ENCODE measurements at places on chromosomes 2 and 18.

DNA sequence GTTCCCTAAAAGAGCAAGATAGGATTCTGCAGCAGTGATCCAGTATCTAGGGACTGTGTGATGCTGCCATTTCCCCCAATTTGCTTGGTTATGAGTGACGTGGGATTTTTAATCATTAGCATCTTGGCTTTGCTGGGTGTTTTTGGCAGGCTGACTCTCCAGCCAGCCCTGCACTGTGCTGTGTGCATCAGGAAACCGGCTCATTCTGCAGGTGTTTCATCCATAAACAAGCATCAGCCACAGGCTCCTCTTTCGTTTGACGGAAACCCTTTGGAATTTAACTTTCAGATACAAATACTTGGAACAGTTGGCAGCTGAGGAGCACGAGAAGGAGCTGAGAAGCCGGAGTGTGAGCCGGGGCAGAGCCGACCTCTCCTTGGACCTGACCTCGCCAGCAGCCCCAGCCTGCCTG lies 135.9 kb downstream of the TPGS2 start:
- DNase-seq: no peak

GRCh38 chr18:73352546-73352945 lies 484.8 kb upstream of the NETO1 start:
- DNase-seq: no peak

- DNase-seq: no peak
These were observed 94.1 kb downstream of the AAK1 start for GRCh38 chr2:69549421-69549820.

DNA sequence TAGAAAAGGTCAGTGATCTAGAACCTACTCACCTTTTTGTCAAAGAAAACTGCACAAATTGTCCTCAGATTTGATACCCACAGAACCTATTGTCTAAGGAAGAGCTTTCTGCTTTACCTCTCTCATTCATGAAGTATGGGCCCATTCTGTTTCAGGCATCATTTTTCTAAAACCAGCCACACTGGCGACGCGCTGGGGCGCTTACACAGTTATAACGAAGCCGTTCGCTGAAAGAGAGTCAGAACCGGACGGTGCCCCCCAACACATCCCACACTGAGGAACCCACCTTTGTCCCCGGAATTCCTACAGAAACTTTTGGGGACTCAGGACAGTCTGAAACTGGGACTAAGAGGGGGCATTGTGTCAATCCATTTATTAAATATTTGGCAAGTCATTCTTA lies 206.3 kb upstream of the HAAO start:
- no peak for DNase-seq

DNA sequence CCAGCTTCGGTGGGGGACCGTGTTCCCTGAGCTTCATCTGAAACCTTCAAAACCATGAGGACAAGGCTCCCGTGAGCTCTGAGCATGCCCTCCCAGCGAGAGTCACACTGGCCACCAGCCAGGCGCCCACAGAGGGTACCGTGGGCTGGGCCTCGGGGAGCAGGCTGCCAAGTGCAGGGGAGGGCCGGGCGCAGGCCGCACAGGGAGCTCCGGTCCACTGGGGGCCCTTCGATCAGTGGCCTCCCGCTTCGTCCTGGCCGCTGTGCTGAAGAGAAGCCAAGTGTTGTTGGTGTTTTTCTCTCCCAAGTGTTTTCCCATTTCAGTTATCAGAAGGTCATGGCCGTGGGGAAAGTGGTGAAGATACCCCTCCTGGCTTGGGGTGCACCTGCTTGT lies 144.4 kb downstream of the PTGR3 start:
- no peak for DNase-seq

GRCh38 chr2:12073217-12073852 lies 326.9 kb downstream of the LPIN1 start:
- DNase-seq: no peak

GRCh38 chr2:204870053-204870452 lies 324.8 kb downstream of the PARD3B start:
- DNase-seq: no peak

DNA sequence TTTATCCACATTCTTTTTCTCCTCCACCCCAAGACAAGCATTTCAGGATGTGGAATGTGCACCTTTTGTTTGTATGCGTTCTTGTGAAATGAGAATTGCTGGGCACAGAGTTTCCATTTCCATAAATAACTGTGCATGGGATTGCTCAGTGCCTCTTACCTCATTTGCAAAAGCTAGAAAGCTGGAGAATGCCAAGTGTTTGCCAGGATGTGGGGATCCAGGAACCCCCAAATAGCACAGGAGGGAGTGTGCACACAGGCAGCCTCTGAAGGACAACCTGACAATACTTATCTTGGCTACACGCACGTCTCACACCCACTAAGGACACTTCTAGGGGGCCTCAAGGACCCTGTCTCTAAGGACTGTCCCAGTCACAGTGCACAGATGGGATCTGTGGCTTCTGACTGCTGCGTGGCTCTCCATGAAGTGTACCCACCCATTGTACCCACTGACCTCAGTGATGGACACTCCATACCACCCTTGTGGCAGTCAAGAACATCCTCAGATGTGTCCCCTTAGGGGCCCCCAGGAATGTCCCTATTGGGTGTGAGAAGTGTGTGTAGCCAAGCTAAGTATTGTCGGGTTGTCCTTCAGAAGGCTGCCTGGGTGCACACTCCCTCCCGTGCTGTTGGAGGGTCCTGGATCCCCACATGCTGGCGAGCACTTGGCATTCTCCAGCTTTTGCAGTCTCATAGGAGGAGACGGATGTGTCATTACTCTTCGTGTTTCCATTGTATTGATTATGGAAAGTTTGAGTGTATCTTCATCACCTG lies 38.4 kb downstream of the CAPN13 start:
- DNase-seq: no peak

DNA sequence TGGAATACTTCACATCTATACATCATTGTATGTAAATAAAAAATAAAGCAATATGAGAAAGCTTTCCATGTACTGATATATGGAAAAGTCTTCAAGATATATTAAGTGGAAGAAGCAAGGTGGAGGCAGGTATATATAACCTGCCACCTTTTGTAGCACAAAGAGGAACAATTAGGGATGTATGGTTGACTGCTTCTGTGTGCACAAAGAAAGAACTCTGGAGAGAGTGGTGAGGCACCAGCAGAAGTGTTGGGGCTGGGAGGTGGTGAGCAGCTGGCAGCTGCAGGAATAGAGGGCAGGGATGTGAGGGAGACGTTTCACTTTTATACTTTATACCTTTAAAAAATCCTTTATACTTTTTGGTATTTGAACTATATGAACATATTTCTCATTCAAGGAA lies 26.1 kb downstream of the KIF5C start:
- no peak for DNase-seq

All from AML-193 (cell line).